ENCODE measurements at places on chromosomes 4 and X.

DNA sequence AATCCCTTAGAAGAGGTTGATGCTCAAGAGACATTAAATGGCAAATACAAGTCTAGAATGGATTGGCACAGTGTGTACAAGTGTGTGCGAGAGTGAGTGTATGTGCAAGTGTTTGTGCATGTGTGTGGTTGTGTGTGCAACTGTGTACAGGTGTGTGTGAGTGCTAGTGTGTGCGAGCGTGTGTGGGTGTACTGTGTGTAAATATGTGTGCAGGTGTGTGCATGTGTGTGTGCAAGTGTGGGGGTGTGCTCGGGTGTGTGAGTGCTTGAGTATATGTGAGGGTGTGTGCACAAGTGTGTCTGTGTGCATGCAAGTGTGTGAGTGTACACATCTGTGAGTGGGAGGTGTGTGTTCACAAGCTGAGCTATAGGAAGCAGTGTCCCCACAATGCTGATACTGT lies 5.9 kb downstream of the TREX2 start:
- no peak for DNase-seq

GRCh38 chrX:48801280-48802088 lies at the start of gene HDAC6:
Gene HDAC6, plus strand, starts transcription at chrX:48802067. Its CDS starts 626 bp downstream, at chrX:48802693.
- DNase-seq = peak; percentile 83

- no peak for DNase-seq
Observed at GRCh38 chr4:53703267-53703655, 112.0 kb upstream of the LNX1 start.

DNA sequence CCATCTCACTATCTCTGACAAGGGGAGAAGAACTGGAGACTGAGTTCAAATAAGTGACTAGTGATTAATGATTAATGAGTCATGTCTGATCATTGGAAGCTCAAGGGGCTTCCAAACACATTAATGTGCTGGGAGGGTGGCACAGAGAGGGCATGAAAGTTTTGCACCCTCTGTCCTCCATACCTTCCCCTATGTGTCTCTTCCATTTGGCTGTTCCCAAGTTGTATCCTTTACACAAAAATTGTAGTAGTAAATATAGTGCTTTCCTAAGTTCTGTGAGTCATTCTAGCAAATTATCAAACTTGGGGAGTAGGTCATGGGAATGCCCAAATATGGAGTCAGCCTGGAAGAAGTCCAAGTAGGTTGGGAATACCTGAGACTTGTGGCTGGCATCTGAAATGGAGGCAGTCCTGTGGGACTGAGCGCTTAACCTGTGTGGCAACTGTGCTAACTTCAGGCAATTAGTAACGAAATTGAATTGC lies 4.1 kb upstream of the FAM200B start:
- DNase-seq = no peak

DNA sequence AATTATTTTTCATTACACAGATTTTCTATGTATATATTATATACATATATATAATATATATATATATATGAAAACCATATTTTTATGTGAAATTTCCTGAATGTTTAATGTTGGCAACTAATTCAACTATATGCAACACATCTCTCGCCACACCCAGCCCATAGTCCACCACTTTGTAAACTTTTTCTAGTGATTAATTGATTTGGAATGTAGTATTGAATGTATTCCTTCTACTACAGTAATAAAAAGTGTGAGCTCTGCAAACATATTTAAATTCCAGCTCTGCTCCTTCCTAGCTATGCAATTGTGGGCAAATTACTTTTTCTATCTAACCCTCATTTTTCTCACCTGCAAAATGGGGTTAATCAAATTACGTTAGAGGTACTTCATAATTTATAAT lies 187.8 kb downstream of the TEX11 start:
- no peak for DNase-seq

GRCh38 chr4:15262396-15262795 lies 165.4 kb upstream of the C1QTNF7 start:
- DNase-seq = no peak

GRCh38 chrX:29496636-29497180 lies 718.7 kb upstream of the MAGEB2 start:
- no peak for DNase-seq

DNA sequence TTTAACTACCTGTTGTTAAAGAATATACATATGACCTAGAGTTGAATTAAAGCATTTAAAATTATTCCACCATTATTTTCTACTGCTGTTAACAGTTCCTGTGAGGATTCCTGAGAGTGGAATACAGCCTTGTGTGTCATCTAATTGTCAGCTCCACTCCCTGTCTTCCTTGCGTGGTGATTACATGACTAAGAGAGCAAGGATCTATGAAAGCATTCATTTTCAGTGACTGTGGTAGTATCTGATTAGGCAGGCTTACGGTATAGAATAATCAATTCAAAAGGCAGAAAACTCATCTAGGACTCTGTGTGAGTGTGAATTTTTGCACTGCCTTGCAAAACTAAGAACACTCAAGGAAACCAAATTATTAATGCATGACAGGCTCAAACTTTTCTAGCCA lies 577.8 kb downstream of the SH3BGRL start:
- DNase-seq = no peak

DNA sequence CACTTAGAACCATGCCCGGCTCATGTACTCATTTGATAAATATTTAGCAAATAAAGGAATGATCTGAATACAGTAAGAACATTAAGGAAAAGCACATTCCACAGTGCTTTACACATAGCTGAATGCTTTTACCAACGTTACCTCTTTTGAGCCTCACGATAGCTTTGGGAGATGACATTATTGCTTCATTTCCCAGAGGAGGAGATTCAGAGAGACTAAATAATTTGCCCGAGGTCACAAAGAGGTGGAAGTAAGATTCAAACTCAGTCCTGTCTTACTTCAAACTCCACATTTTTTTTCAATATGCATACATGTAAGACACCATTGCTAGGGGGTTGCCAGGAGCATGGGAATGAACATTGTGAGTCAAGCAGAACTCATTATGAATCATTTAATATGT lies 538.5 kb downstream of the BCOR start:
- DNase-seq = no peak

GRCh38 chr4:109009909-109010308 lies 247.1 kb upstream of the ETNPPL start:
- no peak for DNase-seq

DNA sequence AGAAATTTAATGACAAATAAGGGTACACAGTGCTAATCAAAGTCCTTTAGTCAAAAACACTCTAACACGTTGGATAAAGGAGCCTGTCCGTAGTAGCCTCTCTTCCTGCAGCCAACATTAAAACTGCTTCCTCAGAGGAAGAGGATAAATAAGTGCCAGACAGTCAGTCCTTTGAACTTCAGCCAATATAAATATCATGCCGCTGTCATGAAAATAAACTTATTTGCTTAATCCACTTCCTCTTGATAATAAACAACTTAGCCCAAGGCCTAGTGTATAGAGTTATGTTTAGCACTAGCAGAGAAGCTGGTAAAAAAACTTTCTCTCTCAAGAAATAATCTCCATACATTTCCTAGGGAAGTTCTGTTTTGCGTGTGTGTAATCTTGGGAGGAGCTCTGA lies 196.7 kb downstream of the HS3ST1 start:
- no peak for DNase-seq

DNA sequence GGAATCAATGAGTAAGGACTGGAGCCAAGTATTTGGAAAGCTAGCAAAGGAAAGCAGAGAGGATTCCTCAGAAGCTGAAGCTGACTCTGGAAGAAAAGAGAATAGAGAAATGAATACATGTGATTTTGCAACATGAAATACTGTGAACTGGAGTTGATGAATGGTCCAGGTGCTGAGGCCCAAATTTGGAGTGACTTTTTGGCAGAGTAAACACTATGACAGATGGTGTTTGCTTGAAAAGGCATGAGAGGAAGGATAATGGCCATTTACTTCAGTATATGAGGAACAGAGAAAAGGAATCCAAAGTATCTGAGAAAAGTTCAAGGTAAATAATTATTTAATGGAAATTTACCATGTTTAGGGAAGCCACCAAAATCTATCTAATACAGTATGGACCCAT lies 236.7 kb downstream of the SLITRK2 start:
- no peak for DNase-seq

- DNase-seq = no peak
Observed at GRCh38 chr4:10593130-10593529, 91.4 kb downstream of the CLNK start.

DNA sequence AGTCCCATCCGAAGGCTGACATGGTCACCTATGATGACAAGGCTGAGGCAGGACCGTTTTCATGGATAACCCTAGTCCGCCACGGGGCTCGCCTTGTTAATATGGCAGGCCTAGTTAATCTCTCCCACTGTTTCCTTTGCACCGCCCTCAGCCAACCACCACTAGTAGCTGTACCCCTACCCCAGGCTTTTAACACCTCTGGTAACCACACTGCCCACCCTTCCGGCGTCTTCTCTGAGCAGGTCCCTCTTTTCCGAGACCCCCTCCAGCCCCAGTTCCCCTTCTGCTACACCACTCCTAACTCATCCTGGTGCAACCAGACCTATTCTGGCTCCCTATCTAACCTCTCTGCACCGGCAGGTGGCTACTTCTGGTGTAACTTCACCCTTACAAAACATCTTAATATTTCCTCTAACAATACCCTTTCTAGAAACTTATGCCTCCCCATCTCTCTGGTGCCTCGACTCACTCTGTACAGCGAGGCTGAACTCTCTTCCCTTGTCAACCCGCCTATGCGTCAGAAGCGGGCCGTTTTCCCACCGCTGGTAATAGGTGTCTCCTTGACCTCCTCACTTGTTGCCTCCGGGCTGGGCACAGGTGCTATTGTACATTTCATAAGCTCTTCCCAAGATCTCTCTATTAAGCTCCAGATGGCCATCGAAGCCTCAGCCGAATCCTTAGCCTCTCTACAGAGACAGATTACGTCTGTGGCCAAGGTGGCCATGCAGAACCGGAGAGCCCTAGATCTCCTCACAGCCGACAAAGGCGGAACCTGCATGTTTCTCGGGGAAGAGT lies 964.4 kb downstream of the RPA4 start:
- no peak for DNase-seq

GRCh38 chr4:155615081-155615887 lies 51.4 kb upstream of the GUCY1A1 start:
- DNase-seq = no peak

GRCh38 chr4:29805245-29805644 lies 914.9 kb upstream of the PCDH7 start:
- no peak for DNase-seq

DNA sequence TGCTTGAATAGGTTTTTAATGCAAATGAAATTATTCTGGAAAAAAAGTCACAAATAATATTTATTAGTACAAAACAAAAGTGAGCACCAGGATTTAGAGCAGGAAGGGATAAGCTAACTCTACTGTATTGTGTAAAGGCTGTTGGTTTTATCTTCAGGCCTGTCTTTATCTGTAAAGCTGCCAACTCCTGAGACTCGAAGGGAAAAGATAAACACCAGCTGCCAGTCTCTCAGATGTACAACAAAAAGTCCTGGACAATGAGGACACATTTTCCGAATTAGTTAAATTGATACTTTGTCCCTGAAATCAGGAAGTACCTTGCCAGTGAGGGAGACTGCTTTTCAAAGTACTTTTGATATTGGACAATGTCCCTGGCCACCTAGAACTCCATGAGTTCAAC lies 8.8 kb downstream of the DDX60 start:
- no peak for DNase-seq

GRCh38 chr4:38696697-38697096 lies 32.7 kb downstream of the KLF3 start:
- no peak for DNase-seq

DNA sequence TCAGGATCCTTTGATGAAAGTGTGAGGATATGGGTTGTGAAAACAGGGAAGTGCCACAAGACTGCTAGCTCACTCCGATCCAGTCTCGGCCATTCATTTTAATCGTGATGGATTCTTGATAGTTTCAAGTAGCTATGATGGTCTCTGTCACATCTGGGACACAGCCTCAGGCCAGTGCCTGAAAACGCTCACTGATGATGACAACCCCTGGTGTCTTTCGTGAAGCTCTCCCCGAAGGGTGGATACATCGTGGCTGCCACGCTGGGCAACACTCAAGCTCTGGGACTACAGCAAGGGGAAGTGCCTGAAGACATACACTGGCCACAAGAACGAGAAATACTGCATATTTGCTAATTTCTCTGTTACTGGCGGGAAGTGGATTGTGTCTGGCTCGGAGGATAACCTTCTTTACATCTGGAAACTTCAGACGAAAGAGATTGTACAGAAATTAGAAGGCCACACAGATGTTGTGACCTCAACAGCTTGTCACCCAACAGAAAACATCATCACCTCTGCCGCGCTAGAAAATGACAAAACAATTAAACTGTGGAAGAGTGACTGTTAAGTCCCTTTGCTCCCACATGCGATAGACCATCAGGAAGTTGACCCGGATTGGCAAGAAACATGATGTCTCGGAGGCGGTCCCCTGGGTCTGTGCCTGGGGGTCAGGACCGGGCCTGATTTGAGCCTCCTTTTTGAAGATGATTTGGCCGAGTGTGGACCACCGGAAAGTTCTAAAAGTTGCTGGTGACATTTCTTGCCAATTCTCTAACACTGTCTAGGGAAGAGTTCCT lies 22.2 kb downstream of the LIAS start:
- DNase-seq = no peak

DNA sequence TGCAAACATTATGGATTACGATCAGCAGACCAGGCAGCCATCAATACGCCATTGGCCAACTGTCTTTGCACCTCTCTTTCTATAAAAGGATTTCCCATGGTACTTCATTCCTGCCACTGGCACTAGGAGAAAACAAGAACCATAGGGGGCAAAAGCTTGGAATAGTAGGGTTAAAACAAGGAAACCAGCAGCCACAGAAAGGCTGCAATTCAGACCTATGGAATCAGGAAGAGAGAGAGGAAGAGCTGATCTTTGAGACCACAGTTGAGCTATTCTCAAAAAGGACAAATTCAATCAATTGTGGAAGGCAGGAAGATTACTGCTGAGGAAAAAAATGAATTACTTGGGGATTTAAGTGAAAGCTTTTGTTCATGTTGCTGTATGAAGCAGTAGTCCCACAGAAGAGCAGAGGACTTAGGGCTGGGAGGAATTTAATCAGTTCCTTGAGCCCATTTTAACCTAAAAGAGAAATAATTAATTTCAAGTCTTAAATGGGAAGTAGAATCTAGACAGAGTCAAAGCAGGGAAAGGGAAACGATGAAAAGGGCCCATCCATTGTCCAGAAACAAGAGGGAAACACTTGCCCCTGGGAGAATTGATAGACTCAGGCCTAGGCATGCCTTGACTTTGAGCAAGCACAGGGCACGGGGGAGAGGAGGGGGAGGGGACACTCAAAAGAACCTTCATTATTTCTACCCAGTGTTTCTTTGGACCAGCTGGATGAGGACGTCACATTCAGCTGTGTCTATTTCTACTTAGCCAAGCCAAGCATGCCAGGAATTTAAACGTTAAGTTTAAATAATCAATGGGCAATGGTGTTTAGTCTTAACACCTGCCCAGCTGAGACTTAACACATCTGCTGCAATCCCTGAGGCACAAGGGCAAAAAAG lies 50.7 kb downstream of the SCD5 start:
- no peak for DNase-seq
